ENCODE measurements at places on chromosomes 11 and 22.

- DNase-seq: no peak
Observed at GRCh38 chr22:32653823-32654222, 147.7 kb upstream of the TIMP3 start.

GRCh38 chr11:132644520-132645239 lies 887.6 kb downstream of the OPCML start:
- no peak for DNase-seq

- no peak for DNase-seq
Observed at GRCh38 chr11:16184588-16184987, 171.8 kb downstream of the SOX6 start.

GRCh38 chr11:8707541-8708191 lies 25.1 kb downstream of the RPL27A start:
- DNase-seq: peak; percentile 80

- DNase-seq: no peak
Observed at GRCh38 chr22:49738006-49738405, 89.7 kb downstream of the BRD1 start.

- no peak for DNase-seq
Observed at GRCh38 chr11:35257281-35257680, 118.3 kb downstream of the CD44 start.

Data from left ventricle myocardium inferior (tissue), 1 donor.